ENCODE measurements at places on chromosomes 1 and 21.
A peak's percentile ranks its signal among the peaks of the same experiment; 100 is the strongest.

GRCh38 chr1:117942293-117942692 is 12.8 kb downstream of the WDR3 start:
- no peak for DNase-seq

- no peak for DNase-seq
Measured at GRCh38 chr1:222373831-222374602, 173.9 kb downstream of the HHIPL2 start.

DNA sequence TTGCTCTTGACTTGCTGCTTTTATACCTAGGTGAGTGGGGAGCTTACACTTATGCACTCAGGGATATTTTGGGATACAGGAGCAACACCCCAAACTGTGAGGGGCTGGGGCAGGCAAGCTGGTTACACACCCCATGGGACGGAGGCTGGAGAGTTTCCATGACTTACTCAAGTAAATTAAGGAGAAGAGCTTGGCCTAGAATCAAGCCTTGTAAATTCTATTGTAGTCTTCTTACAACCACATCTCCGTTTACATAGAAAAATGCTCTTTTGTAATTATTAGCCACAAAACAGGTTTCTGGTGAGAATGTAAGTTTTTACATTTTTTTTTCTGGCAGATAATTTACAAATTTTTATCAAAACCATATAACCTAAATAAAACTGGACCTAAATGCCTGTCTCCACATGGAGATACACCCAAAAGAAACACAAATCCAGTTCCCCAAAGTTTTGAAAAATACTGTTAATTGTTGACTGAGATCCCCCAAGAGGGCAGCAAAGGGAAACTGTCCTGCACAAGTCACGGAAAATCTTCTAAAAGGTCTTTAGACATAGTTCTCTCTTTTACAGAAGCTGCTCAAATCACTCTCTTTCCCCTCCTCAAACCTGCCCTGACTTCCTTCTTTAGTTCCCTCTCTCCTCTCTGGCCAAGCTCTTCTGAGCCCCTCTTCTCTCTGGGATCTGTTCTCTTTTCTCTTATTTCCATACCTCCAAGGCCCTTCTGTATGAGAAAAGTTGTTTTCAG is 134.0 kb downstream of the HIVEP3 start:
- no peak for DNase-seq

- DNase-seq, result no peak
Measured at GRCh38 chr1:8831340-8831739, 13.9 kb upstream of the RERE start.

- no peak for DNase-seq
Measured at GRCh38 chr1:237884237-237884636, 6.5 kb downstream of the ZP4 start.

GRCh38 chr1:201831371-201831770 is 2.4 kb downstream of the IPO9 start:
- DNase-seq, result no peak

DNA sequence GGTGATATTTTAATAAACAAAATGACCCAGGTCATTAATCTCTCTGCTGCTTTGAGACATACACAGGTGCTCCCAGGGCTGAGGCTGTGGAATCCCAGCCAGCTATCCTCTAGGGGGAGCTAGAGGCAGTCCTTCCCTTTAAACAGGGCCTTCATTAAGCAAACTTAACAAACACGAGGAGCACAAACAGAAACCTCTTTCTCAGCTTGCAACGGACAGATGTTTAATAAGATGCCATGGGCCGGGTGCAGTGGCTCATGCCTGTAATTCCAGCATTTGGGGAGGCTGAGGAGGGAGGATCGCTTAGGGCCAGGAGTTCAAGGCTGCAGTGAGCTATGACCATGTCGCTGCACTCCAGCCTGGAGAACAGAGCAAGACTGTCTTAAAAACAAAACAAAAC is 106.7 kb downstream of the HIVEP3 start:
- peak; percentile 58 for DNase-seq

DNA sequence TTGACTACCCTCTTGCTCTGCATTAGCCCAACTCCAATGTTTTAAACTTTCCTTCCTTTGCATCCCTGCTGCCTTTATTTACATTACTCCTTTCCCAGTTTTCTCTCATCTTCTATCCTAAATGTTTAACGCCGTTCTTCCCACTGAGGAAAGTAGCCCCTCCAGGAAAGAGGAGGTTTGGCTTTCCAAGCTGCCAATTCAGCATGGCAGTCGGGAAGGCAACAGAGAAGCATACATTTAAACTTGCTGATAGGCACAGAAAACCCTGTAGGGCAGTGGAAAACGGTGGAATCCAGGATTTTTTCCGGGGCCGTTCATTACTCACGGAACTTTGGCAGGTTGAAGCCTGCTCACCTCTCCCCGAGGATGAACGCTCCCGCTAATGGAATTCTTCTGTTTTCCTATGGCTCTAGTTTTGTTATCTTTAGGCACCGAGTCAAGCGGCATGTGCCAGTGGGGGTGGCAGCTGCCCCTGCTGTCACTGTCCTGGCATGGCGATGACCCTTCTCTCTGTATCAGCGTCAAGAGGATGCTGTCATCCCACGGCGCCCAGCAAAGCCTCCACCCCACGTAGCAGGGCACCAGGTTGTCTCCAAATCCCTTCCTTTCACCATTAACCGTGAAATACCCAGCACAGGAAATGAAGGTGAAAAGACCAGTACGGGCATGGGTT is 48.3 kb downstream of the ZBTB18 start:
- no peak for DNase-seq

DNA sequence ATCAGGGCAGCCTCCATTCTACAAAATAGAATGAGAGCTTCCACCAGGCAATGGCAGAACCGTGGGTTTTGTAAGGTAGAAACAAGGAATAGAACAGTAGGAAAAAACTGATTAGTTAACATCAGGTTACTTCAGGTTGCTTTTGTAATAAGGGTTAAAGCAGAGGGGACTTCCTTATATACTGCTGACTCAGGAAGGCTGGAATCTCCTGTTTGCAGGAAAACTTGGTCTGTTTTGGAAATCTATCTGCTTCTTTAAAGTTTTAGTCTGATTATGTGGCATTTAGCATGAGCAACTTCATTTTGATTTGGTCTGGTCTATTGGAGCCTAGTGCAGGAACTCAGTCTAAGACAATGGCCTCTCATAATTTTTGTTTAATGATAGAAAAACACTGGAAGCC is 32.7 kb upstream of the RAB4A start:
- DNase-seq, result no peak

- no peak for DNase-seq
Measured at GRCh38 chr1:220955116-220955515, 75.9 kb downstream of the HLX start.

DNA sequence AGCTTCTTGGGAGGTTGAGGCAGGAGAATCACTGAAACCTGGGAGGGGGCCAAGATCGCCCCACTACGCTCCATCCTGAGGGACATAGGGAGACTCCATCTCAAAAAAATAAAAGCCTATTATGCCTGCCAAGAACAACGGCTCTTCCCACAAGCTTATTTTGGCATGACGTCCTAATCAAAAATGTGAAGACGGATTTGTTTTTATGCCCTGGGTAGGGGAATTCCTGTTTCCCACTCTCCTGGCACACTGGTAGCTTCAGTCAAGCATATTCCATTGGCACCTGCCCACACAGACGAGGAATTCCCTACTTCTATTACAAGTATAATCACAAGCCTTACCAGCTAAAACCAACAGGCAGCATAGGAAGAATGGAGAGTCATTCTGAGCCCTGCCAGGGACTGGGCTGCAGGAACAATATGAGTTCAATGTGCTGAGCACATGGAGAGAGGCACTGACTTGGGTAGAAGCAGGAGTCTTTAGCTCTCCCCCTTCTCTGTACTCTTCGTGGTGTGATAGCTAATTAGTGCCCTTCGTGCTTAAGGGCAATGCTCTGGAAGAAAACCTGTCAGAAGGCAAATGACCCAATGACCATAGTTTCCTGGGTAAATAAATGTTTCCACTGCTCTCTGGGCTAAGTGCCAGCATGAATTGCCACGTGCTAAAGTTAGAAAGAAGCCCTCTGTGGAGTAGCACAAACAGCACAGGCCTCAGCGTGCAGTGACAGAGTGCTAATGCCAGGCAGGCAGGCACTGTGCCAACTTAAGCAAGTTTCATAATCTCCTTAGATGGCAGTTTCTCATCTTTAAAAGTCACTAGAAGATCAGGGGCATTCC is 16.8 kb downstream of the TNFSF4 start:
- DNase-seq, result peak; percentile 62

GRCh38 chr1:41751804-41752513 is 166.8 kb downstream of the HIVEP3 start:
- no peak for DNase-seq

GRCh38 chr1:68375919-68376318 is 73.8 kb downstream of the RPE65 start:
- DNase-seq, result no peak

DNA sequence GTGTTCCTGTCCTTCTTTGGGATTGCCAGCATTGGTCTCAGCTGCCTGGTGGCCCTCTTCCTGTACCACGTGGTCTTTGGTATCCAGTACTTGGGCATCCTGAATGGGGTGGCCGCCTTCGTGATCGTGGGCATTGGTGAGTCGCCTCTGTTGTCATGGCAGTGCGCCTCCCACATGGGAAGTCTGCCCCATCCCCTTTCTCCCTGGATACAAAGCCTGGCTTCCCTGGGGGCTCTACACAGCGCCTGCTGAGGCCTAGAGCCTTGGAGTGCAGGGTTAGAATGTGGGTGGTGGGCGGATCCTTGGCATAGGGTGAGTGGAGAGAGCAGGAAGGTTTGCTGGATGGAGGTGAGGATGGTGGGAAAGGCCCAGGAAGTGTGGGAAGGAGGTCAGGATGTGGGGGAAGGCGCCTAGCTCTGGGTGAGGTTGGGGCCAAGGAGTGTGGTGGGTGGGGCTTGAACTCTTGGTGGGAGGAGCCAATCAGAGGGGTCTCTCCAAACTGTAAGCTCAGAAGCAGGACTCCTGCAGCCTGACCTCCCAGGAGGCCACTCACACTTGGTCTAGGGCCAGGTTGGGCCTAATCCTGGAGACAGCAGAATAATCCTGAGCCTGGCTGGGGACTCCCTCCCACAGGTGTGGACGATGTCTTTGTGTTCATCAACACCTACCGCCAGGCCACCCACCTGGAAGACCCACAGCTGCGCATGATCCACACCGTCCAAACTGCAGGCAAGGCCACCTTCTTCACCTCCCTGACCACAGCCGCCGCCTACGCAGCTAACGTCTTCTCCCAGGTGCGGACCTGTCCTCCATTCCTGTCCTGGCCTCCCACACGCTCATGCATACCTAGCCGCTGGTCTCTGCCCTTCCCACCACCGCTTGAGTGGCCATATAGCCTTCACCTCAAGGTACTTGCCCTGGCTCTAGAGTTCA is 36.7 kb downstream of the DISP3 start:
- no peak for DNase-seq

- DNase-seq, result no peak
Measured at GRCh38 chr1:61583703-61584102, 141.2 kb downstream of the TM2D1 start.

- no peak for DNase-seq
Measured at GRCh38 chr1:224779536-224779935, 149.9 kb upstream of the DNAH14 start.

DNA sequence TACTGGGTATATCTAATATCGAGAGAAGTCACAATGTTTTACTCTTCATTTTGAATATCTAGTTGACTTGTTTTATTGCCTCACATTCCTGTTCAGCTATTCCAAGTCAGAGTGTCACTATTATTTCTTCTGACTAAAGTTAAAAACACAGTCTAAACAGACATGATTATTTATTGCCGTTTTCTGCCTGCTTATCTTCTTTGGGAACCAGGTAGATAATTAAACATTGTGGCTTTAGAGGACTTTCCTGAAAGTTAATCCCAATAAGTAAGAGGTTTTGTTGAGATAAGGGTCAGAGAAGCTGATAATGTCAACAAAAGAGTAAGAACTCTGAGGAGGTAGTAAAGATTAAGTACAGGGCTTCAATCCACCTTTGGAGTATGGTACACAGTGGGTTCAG is 53.8 kb downstream of the PCNX2 start:
- no peak for DNase-seq

- no peak for DNase-seq
Measured at GRCh38 chr1:92853299-92853698, 21.5 kb downstream of the RPL5 start.

GRCh38 chr21:42455754-42456440 is 40.1 kb downstream of the RSPH1 start:
- no peak for DNase-seq

GRCh38 chr1:55472784-55473183 is 257.6 kb upstream of the USP24 start:
- no peak for DNase-seq

DNA sequence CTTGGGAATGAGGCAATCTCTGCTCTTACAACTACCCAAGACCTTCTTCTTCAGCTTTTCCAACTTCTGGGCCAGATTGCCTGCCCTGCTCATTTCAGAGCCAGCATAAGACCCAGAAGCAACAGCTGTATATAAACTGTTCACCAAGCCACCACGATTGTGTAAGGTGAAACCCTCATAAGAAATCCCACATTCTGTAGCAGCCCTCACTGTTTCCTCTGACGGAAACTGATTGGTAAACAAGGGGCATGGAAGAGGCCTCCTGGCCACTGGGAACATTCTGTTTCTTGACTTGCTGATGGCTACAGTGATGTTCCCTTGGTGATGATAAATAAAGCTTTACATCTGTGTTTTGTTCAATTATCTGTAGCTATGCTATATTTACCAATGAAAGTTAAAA is 39.7 kb upstream of the EXO1 start:
- no peak for DNase-seq

GRCh38 chr1:214793708-214794107 is 190.7 kb downstream of the CENPF start:
- no peak for DNase-seq

- no peak for DNase-seq
Measured at GRCh38 chr1:110112656-110113055, 413 bp downstream of the UBL4B start.

- DNase-seq, result no peak
Measured at GRCh38 chr21:33019516-33019884, 6.2 kb upstream of the OLIG2 start.

GRCh38 chr21:29523646-29524045 is 224.9 kb downstream of the BACH1 start:
- DNase-seq, result no peak

DNA sequence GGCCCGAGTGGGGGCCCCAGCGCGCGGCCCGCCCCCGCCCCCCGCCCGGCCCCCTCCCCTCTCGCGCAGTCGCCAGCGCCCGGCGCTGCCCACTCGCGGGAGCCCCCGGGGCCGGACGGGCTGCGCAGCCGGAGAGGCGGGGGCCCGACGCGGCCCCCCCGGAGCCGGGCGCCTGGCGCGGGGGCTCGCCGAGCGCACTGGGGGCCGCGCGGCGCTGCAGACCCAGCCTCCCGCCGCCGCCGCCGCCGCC is 146 bp upstream of the ZNF362 start:
- no peak for DNase-seq

DNA sequence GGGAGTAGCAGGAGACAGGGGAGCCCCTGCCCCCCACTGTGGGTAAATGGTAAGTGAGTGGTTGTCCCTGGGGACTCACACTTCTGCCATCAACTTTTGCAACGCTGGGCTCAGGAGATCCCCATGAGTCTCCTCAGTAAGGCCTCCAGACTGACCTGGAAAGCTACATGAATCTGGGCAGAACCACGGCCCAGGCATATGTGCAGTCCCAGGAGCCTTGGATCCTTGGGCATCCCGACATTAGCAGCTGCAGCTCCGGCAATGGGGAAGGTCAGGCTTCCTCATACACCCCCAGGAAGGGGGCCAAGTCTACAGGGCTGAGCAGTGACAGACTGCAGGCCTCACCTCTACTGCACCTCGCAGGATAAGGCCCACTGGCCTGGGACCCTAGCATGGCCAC is 868.7 kb upstream of the ADGRL4 start:
- DNase-seq, result no peak

Measured in KG1 (cell line).